ENCODE measurements at places on chromosomes 3 and 15.

DNA sequence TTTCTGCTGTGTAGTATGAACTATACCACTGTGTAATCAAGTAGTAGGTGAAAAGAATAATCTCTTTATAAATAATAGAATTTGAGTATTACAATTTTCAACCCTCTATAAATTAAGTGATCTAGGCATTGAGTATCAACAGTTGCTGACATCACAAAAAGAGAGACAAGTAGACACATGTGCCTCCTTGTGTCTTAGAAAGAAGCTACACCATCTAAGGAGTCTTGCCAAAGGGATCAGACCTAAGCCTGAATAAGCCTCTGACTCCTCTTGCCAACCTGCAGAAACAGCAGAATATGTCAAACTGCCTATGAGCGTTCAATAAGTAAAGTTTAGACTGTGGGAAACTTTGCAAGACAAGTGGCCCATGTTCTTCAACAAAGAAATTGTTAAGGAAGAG, 5.8 kb upstream of the MTMR10 start:
- DNase-seq: peak; percentile 25

DNA sequence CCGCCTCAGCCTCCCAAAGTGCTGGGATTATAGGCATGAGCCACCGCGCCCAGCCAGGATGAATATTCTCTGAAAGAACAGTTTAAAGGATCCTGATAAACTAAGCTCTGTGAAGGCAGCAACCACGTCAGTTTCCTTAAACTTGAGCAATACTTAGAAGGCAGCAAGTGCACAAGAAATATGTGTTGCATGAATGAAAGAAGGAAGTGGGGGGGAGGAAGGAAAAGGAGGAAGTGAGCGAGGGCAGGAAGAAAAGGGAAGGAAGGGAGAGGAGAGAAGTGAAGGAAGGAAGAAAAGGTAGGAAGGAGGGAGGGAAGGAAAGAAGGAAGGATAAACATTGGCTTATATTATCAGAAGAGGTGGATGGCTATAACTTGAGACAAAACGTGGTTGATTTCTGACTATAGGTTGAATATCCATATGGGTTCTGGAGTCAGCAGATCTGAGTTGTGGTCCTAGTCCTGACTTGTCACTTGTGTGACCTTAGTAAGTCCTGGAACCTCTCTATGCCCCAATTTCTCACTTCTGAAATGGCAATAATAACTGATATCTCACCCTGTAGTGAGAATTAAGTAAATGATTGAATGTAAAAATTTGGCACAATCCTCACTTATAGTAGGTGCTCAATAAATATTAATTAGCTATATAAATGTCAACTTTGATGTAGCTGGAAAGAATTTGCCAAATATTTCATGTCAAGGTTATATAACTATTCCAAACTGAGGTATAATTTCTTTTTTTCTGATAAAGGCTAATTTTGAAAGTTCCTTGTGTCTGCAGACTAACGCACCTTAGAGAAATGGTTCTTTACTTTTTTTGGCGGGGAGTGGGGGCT, 12.0 kb upstream of the SEMA4B start:
- peak; percentile 30 for DNase-seq

- DNase-seq: no peak
These were observed 250.5 kb downstream of the SHQ1 start for GRCh38 chr3:72597756-72598195.

DNA sequence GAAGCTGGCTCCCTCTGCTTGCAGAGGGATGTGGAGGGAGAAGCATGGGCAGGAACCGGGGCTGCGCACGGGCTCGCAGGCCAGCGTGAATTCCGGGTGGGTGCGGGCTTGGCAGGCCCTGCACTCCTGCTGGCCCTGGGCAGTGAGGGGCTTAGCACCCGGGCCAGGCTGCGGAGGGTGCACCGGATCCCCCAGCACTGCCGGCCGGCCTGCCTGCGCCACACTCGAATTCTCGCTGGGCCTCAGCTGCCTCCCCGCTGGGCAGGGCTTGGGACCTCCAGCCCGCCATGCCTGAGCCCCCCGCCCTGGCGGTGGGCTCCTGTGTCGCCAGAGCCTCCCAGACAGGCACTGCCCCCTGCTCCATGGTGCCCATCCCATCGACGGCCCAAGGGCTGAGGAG, 47.6 kb upstream of the SPATA12 start:
- DNase-seq: no peak

DNA sequence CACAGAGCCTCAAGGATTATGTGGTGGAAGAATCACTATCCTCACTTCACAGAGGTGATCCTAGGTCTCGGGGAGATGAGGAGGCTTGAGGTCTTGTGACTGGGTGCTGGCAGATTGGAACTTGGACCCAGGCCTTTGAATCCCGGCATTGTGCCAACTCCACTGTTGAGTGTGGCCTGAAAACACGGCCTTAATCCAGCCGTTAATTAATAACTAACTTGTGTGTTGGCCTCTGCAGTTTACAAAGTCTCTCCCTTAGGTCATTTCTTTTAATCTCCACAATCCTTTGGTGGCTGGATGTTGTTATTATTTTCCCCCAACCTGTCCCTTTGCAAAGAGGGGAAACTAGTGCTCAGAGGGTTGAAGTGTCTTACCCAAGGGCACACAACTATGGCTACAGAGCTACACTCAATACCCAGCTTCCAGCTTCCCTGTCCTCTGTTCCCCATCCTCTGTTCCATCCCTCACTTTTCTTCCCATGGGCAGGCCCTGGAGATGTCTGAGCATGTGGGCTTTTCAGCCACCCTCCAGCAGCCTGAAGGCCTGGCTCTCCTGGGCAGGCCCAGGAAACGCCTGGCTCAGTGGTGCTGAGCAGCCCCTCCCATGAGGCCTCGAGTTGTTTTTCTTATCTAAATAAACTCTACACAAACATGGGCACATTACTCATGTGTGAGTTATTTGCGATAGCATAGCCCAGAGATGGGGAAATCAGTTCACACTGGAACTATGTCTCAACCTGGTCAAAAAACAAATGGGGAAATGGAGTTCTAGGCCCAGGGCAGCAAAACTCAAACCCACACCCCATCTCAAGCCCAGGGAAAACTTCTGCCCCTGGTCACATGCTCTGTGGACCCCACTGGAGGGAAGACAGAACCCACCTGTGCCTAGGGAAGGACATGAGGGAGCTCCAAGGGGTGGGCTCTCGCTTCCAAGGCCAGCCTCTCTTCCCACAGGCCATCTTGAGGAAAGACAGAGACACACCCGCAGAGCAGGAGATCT, 16.8 kb upstream of the SMAD3 start:
- DNase-seq: no peak

- peak; percentile 62 for DNase-seq
These were observed 1.5 kb downstream of the PLCL2 start for GRCh38 chr3:16886303-16886683.

DNA sequence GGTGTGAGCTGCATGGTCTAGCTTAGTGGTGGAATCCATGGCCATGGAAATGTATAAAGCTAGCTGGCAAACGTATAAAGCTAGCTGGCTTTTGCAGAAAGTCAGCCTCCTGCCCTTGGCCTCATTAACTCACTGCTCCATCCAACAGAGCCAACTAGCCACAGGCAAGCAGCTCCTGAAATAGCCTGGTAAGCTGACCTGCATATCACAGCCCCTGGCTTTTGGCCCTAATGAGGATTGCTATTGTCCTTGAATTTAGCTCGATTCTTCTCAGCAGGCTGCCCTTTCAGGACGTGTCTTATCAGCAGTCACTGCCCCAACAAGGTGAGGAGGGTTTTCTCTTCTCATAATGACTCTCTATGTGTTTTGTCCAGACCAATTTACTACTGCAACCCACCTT, 446.8 kb downstream of the WDR72 start:
- no peak for DNase-seq

GRCh38 chr3:112471596-112472325, 27.5 kb downstream of the BTLA start:
- DNase-seq: no peak

DNA sequence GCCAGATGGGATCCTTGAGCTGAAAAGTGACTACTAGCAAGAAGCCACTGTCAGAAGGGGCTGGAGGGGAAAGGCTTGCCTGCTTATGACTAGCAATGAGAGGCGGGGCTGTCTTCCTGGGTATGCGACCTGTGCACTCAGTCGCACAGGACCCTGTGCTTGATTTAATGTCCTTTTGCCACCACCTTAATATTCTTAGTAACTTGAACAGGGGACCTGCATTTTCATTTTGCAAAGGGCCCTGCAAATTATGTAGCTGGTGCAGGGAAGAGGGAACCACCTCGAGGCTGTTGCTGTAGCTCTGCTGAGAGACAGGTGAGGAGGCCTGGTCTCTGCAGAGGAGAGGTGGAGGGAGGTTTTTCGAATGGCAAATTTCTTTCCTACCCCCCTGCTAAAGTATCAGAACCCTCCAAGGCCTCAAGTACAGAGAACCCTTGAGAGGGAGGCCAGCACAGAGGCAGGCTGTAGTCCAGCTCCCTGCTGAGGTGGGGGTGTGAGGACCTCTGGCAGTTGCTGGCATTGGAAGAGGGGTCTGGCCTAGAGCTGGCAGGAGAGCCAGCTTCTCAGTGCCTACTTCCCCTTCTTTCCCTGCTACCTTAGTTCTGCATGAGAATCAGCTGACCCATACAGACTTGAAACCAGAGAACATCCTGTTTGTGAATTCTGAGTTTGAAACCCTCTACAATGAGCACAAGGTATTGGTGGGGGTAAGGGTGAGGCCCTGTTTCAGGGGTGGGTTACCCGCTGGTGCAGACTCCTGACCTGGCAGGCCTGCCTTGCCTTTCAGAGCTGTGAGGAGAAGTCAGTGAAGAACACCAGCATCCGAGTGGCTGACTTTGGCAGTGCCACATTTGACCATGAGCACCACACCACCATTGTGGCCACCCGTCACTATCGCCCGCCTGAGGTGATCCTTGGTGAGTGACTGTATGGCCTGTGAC, 11.4 kb downstream of the CLK3 start:
- no peak for DNase-seq

- no peak for DNase-seq
These were observed 9.2 kb upstream of the ATP8B4 start for GRCh38 chr15:50128266-50128665.

DNA sequence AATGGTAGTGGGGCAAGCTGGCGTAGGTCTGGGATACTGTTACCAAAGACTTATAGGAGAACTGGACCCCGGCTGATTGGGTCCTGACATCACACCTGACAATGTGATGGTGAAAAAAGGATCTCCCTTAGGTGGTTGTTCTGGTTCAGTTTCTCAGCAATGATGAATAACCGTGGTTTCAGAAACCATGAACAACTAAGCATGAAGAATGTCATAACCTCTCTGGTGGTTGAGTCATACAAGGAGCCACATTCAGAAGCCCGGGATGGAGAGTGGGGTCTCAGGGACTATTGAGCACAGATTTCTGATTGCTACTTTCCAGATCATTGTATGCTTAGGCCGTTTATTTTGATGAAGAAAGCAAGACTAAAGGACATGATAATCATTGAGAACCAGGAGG, 17.4 kb downstream of the GPR160 start:
- DNase-seq: no peak

DNA sequence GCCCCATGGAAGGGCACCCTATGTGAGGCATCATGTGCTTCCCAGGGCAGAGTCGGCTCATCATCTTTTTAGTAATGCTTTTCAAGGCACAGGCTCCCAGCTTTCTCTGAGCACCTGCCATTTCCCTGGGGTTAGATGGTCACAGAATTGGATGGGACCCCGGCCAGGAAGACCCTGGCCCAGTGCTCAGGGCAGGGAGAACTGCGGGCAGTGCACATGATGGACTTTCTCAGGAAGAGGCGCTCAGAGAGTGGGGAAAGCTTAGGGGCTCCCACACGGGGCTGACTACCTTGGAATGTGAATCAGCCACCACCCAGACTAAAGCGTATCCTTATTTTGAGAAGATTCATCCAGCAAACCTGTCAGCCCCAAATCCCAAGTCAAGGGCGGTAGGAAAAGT, 16.5 kb upstream of the SKOR1 start:
- DNase-seq: no peak

- no peak for DNase-seq
These were observed 2.0 kb downstream of the TMEM158 start for GRCh38 chr3:45223889-45224727.

- no peak for DNase-seq
These were observed 69.1 kb downstream of the TTC23 start for GRCh38 chr15:99180086-99180963.

- DNase-seq: peak; percentile 81
These were observed 46.5 kb downstream of the CD86 start for GRCh38 chr3:122101646-122102045.

GRCh38 chr3:39519103-39519502, 51.6 kb downstream of the MOBP start:
- no peak for DNase-seq

DNA sequence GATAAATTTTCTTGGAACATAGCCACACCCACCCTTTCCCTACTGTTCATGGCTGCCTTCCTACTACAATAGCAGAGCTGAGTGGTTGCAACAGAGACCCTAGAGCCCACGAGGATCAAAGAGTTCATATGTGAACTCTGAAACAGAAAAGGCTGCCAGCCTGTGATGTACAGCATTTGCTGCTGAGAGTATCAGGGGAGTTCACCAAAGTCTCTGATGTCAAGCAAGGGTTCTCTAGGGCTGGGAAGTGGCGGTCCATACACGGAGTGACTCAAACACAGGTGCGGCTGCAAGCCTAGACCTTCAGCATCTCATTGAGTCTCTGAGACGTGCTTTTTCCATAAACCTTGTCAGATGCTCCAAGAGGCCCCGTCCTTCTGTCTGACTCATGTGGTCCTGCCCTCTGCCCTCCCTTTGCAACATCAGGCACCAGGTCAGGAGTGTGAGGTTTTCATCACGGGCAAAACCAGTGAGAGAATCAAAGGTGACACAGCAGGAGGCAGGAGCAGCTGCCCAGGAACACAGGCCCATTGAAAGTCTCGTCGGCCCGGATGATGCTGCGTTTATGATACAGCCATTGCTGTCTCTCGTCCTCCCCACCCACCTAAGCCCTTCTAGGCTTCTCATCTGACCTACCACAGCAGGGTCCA, 42.9 kb downstream of the PCSK6 start:
- DNase-seq: no peak

- no peak for DNase-seq
These were observed 54.3 kb downstream of the AAGAB start for GRCh38 chr15:67199881-67200763.

DNA sequence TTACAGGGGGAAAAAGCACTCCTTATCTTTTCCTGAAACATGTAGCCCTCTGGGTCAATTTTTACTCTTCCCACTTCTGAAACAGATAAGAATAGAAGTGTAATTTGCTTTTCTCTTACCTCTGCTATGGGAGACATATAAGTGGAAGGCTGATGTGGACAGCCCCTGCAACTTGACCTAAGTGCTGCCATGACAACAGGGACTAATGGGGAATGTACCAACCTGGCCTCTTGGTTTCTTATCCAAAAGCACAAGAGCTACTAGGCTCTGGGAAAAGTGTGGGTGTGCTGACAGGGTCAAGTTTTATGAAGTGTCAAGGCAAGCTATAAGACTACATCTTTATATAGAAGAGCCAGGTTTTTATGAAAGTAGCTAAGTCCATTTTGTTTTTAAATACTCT, 1246.5 kb downstream of the OTOL1 start:
- no peak for DNase-seq

DNA sequence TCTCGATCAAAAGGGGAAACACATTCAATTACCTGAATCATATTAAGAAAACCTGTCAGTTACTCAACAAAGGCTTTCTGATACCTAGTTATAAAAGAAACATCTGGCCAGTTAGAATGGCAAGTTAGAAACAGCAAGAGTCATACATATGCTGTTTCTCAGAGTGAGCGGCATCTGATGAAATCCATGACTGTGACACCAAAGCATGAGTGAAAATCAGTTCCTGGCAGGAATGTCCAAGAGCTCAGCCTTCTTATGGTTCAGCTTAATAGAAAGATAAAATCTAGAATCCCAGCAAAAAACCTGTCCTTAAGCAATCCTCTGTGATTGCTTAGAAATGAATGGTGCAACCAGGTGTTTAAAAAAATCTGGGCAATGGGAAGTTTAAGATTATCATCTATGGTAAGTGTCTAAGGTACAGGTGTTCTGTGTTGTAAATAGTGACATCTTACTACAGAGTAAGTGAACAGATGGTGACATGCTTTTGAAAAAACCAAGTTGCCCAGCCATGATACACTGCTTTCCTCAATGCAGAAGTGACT, 18.8 kb downstream of the B4GALT4 start:
- no peak for DNase-seq
